Activated T-helper 2 cell treated with anti-CD3 and anti-CD28 coated beads, Interferon-gamma antibody, Interleukin-2, Interleukin-4, amounts not matched to agents 10 μg/mL and 5 μg/mL and 100 μg/mL, durations not matched to agents 14 hours and 24 hours and 36 hours (primary cell): ENCODE measurements at places on chromosomes 11 and 22.

GRCh38 chr11:113446112-113446511, 29.1 kb downstream of the DRD2 start:
- no peak for DNase-seq

- DNase-seq, result no peak
Observed at GRCh38 chr11:57294225-57295131, 30.3 kb downstream of the TNKS1BP1 start.

GRCh38 chr22:27097506-27097905, 440.1 kb downstream of the MIAT start:
- DNase-seq, result no peak

DNA sequence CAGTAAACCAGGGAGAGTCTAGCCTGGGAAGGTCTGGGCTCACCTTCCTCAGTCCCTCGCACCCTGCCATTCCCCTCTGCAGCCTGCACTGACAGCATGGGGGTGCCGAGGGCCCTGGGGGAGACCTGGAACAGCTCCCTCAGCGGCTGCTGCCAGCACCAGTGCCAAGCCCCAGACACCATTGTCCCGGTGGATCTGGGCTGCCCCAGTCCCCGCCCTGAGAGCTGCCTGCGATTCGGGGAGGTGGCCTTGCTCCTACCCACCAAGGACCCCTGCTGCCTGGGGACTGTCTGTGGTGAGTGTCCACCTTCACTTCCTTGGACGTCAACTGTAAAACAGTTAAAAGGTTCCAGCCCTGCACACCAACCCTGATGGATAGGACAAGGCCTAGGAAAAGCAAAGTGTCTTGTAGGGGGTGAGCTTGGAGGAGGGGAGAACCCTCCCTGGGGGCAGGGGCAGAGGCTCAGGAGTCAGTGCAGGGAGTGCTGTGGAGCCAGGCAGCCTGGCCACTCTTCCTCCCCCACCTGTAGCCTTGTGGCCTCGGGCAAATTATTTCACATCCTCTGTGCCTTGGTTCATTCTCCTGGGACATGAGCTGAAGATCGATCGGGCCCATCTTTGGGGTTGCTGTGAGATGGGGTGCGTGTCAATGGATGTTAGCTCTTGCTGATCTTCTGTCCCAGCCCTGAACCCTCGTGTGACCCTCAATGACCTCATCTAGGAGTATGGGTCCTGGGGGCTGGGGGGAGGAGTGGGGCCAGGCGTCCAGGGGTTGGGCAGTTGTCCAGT, 85.2 kb upstream of the MYOD1 start:
- no peak for DNase-seq

GRCh38 chr11:76837696-76838677, 22.7 kb upstream of the ACER3 start:
- DNase-seq, result no peak

DNA sequence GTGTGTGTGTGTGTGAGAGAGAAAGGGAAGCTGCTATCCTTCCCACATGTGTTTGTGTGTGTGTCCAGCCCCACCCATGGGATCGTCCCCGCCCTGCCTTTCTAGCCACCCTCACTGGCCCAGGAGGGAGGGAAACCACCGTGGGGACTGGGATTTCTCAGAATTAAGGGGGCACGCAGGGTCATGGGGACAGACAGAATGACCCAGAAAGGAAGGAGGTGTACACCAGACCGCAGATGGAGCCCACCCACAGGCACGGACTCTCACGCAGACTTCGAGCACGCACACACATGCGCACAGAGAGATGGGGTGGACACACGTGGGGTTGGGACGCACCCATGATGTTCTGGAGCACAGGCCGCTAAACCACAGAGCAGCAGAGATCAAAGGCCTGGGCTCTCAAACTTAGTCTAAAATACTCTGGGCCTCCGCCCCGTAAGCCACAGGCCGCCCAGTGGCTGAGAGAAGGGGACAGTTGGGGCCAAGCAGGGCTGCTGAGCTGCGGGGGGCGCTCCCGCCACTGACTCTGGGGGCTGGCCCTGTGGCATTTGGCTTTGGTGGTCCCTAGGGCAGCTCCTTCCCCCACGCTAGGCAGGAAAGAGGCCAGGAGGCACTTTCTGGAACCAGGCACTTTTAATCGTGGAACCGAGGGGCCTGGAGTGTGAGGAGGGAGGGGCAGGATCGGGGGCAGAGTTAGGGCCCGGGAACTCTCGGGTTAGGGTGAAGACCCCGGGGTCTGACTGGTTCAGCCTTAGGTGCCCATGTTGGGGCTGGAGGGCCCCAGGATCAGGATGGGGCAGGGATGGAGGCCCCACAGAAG, 1.5 kb downstream of the IFITM5 start:
- no peak for DNase-seq

GRCh38 chr11:98100689-98101088, 920.1 kb upstream of the CNTN5 start:
- DNase-seq, result no peak

GRCh38 chr11:17371614-17372013, 16.8 kb downstream of the KCNJ11 start:
- no peak for DNase-seq

DNA sequence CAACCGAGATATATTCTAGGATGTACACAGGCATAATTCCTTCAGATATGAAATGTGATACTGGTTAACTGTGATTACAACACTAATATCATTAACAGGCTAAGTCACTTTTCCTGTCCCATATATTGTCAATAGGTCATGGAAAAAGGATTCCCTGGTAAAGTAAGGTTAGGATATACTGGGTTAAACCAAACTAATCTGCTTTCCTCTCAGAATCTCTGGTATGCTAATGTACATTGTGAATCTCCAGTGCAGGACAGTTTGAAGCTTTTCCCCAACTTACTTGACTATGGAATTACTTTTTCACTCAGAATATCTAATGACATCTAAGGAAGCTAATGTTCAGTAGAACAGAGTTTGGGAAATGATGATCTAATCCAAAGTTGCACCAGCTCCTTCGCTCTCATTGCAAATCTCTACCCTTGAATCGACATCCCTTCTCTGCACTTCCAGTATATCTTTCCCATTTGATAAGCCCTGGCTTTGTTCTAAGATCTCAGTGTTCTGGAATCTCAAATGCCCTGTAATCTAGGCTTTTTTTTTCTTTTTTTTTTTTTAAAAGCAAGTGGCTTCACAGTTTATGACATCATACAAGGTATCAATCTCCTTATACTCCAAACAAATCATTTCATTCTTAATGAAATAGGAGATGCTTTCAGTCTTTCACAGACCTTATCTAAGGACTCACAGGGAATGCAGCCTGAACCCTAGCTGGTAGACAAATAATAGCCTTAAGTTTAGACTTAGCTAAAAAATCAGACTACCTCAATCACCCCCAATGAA, 43.8 kb downstream of the COPB1 start:
- no peak for DNase-seq

- no peak for DNase-seq
Observed at GRCh38 chr11:35982061-35982460, 38.2 kb downstream of the LDLRAD3 start.

DNA sequence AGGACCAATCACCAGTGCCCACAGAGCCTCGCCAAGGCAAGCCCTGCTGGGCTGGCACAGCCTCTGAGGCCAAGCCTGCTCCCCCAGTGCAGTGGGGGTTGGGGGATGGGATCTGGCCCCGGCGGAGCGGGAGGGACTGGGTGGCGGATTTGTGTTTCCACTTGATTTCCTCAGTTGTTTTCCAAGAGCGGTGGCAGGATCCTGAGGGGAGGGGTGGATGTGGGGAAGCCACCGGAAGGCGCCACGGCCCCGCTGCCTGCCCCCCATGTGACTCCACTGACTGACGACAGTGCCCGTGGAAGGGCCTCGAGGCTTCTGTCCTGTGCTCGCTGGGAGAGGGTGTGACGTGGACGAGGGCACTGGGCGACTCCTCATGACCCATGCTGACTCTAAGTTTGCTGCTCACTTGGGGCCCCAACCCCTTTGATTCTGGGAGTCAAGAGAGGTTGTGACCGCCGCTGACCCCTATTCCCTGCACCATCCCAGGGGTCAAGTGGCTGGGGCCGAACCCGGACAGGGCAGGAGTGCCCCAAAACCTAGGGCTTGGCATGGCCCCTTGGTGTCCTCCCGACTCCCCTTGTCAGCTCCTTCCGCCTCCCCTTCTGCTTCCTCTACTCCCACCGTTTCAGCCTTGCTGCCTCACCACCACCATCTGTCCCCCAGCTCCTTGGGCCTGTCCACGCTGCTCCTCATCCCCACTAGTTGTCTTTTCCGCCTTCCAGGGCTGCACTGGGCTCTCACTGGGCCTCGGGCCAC, 23.5 kb upstream of the PICK1 start:
- DNase-seq, result no peak

GRCh38 chr11:120869516-120870011, 154.3 kb upstream of the TBCEL start:
- no peak for DNase-seq

DNA sequence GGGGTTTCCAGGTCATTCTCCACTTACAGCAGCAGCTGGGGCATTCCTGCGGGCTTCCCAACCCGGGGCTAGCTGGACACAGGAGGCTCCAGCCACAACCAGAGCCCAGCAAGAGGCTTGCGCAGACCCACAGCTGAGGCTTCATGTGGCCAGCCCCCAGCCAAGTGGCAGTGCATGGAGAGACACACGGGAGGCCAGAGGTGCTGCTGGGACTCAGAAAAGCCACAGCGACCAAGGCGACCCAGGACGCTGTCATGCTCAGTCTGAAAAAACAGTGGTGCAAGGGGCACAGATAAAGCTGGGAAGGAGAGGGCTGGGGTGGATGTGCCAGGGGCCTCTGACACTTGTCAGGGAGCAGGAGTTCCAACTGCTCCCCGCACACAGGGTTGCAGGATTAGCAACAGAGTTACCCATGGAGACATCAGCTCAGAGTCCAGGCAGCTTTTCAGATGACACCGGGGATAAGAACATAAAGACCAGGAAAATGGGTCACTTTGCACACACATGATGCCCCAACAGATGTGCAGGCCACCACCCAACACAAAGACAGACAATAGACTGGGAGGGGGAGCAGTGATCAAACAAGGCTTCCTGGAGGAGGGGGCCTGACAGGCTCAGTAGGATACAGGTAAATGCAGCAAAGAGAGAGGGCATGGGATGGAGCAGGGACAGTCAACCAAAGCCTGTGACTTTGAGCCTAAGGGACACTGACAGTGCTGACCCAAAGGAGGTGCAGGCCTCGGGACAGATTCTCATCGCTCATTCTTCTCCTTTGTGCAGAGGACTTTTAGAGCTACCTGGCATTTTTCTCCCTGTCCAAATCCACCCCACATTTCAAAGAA, 6.9 kb upstream of the NEAT1 start:
- DNase-seq, result no peak
